Brain (organoid and tissue), 16 donors: ENCODE measurements at places on chromosomes 1 and 21. TPM values are rescaled to one million over a fixed set of nuclear protein-coding genes. Genes with fewer than 3 reads are reported as not detected.

Gene S100A1
- polyA plus RNA-seq: 570 TPM

Gene SGIP1
- 10.7 TPM for polyA plus RNA-seq

Gene HNRNPCL4
- polyA plus RNA-seq: not detected

Gene CFHR2
- not detected for polyA plus RNA-seq

Gene TFF3
- polyA plus RNA-seq: 59.5 TPM
